ENCODE measurements at places on chromosomes 12 and 14. TPM values are rescaled to one million over a fixed set of nuclear protein-coding genes. Genes with fewer than 3 reads are reported as not detected.

GPRC5D gene
- not detected for total RNA-seq

DBX2 gene
- not detected for total RNA-seq

DNA sequence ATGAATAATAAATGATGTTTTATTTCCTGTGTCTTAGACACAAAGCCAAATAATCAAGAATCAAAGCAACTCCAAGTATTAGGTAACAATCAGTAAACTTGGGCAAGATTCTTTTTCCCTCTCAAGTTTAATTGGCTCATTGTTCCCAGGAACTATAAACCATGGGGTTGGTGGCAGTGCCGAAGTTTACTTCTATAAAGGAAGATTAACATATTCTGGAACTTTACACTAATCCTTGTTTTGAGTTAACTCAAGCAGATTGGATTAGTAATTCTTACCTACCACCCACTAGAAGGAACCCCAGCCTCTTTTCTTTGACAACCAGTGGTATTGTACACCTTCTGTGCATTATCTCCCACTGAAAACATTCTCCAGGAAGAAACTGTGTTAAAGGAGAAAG lies 197.1 kb downstream of the EXOC5 start:
- no peak for ATAC-seq

- no peak for ATAC-seq
Measured at GRCh38 chr14:68890173-68890931, 88.8 kb downstream of the ACTN1 start.

DNA sequence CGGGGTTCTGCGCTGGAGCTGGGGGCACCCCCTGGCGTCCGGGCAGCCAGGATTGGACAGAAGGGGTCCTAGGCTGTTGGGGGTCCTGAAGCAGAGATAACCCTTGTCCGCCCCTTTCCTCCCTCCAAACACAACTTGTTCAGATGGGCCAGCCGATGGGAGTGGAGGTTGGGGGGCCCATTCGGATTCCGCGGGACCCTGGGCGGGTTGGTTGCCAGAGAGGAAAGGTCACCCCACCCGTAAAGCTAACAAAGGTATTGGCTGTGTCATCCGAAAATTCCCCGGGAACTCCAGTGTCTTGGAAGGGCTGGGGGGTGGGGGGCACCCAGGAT lies 1.3 kb downstream of the FAM222A start:
- no peak for ATAC-seq

DNA sequence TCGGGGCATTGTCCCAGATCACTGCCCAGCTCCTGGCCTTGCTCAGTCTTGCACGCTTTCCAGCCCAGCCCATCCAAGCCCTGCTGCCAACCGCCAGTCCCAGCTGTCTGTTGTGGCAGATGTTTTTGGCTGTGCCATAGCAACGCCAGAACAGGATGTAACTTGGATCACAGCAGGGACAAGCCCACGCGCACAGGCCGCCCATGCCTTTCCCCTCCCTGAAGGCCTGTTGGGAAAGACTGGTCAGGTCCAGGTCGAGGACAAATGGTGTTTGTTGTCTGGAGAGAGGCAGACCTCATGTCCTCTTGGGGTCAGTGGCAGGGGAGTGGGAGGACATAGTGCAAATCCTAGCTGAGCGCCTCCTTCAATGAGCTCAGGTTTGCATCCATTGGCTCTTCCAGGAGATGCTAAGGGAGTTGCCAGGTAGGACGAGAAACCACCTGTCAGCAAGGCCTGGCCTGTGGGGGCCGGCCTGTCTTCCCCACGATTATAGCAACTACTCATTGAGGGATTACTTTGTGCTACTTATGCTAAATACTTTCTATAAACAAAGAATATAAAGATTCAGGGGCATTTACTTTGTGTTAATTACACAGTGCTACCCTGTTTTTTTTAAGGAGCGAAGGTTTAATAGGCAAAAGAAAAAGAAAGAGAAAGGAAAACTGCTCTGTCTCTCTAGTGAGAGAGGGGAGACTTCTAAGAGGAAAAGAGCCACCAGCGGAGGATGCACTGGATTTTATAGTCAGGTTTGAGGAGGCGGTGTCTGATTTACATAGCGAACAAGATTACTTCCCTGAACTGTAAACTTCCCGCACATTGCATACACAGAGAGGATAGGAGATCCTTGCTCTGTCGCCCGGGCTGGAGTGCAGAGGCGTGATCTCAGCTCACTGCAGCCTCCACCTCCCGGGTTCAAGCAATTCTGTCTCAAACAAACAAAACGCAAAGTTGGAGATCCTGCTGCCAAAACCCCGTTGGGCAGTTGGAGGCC lies 42.8 kb upstream of the CORO1C start:
- ATAC-seq = no peak

- ATAC-seq = no peak
Measured at GRCh38 chr12:129520739-129521138, 383.1 kb downstream of the TMEM132D start.

DNA sequence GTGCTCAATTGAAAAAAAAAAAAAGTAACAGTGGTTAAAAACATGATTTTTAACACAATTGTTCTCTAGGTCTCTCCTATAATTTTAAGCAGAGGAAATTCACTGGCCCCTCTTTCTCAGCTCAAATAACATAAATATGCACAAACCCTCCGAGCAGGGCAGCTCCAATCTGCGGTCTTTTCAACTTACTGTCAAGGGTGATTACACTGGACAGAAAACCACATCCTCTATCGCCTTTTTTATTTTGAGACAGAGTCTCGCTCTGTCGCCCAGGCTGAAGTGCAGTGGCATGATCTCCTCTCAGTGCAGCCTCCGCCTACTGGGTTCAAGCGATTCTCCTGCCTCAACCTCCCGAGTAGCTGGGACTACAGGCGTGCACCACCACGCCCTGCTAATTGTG lies 16.5 kb upstream of the GABARAPL1 start:
- no peak for ATAC-seq

GRCh38 chr12:105281694-105282049 lies 45.7 kb upstream of the APPL2 start:
- no peak for ATAC-seq

- ATAC-seq = no peak
Measured at GRCh38 chr14:32246751-32247150, 43.7 kb upstream of the RNU6-8 start.

- peak; percentile 28 for ATAC-seq
Measured at GRCh38 chr14:39107591-39107996, 4.6 kb upstream of the SEC23A start.

DNA sequence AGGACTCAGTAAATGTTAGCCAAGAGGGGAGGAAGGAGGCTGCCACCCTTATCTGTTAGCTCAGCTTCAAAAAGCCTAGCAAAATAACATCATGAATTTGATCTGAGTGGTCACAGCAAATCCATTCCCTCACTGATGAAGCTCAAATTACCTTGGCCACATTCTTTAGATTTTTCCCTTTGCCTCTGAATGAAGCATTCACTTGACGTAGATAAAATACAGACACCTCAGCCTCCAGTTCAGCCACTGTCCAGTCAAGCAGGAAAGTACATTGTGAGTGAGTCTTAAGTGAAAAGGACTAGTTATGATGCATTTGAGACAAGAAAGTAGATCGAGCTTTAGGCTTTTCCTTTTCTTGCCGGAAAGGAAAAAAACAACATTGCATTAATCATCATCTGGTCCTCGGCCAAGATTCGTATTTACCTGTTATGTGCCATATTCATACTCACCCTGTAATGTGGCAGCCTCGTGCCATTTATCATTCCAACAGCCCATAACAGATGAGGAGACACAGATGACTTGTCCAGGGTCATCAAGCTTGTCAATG lies 146.5 kb downstream of the ETV6 start:
- peak; percentile 71 for ATAC-seq

DNA sequence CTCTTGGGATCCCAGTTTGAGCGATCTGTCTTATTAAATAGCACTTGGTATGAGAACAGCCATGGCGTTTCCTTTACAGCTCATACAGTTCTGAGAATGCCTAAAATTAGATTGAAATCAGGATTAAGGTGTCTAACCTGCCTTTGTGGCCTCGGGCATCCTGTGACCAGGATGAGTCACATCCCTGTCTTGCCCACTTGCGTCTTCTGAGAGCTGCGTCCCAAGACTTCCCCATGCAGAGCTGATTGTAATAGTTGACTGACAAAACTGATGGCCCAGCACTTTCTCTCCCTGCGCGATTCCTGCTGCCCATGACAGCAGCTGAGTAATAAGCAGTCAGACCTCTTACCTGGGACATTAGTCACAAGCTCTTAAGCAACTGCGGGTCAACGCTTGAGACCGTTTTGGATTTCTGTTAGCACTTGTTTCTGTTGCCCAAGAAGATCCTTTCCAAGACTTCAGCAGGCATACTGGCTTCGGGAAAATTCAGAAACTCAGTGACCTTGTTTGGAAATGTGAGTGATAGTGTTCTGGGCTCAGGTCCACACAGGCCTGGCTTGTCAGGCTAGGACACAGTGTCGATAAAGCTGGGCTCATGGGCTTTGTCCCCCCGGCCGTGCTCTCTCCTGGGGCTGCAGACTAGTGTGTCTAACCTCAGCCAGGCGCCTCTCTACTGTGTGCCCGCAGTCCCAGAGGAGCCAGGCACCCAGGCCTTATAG lies 169.9 kb upstream of the HIF1A start:
- ATAC-seq = peak; percentile 82
